ENCODE measurements at places on chromosomes 3 and 15.

DNA sequence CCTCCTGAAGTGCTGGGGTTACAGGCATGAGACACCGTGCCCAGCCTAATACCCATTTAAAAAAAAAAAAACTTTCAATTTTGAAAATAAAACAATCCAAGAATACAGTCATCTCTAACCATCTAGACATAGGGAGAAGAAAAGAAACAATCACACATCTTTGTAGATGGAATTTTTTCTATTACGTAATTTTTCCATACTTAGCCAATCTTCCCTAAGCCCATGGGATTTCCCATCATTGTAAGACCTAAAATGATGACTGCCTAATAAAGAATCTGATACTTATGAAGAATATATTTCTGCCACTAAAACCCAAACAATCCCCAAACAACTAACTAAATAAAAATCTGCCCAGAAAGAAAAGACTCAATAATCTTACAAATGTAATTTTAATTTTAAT is 88.7 kb downstream of the CBLB start:
- DNase-seq = no peak

GRCh38 chr3:37730825-37731224 is 130.9 kb upstream of the CTDSPL start:
- DNase-seq = no peak

- DNase-seq = no peak
These were observed 8.9 kb downstream of the OXNAD1 start for GRCh38 chr3:16273867-16274266.

DNA sequence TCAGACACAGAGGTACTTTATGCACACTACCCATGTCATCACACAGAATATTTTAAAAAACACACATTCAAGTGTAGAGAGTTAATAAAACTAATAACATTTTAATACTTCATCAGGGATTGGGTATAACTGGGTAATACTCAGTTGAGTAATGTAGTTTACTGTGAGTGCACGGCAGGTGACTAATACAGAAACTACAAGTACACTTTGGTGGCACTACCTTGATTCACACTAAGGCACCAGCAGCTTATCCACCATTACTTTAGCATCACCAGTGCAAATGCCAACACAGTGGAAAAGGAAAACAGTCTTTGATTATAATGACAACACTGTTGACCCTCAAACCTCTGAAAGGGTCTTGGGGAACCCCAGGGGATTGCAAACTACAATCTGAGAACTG is 33.6 kb downstream of the ZNF280D start:
- DNase-seq = peak; percentile 0

- no peak for DNase-seq
These were observed 5.8 kb upstream of the CXCR6 start for GRCh38 chr3:45937206-45938042.

- DNase-seq = no peak
These were observed 20.4 kb downstream of the BHLHE40 start for GRCh38 chr3:4999531-5000184.

DNA sequence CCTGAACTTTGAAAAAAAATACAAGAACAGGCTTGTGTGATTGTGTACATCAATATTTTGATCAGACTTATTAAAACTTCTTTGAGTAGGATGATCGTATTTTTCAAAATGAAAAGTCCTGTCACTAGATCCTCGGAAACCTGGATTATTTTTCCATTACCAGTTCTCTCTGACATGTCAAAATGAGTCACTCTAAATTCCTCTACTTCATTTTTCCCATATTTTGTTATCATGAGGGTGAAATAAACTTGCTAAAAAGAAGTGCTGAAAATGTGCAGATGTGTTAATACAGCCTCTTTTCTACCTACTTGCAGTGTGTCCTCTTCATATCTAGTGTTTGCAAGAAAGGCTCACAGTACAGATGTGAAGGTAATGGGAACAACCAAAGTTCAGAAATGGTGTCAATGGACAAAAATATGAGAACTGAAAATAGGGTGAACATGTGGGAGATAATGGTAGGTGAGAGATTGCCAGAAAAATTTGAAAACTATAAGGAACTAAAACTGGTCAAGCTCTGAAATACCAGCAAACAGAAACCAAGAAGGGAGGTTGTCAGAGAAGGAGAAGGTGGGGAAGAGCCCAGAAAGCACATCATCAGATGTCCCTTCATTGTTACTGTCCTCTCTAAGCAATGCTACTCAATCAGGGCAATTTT is 108.2 kb downstream of the EOMES start:
- no peak for DNase-seq

- no peak for DNase-seq
These were observed 63.8 kb downstream of the CHSY1 start for GRCh38 chr15:101187820-101188636.

GRCh38 chr3:25747033-25747432 is 36.2 kb downstream of the NGLY1 start:
- no peak for DNase-seq

- no peak for DNase-seq
These were observed 199.6 kb upstream of the GADL1 start for GRCh38 chr3:31094048-31094447.

DNA sequence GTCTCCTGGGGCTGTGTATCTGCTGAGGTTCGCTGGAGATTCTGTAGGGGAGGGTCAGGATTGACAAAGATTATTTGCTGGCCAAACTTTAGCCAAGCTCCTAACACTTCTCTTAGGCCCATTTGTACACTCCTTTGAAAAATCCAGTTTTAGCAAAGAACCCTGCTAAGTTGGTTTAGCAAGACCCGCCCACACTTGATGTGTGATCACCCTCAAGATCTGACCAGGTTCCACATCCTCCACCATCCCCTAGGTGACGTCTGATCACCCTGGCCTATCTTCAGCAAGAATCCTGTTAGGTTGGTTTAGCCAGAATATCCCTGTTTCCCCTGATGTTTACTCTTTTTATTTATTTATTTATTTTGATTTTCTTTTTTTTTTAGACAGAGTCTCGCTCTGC is 14.8 kb upstream of the SLC35G2 start:
- DNase-seq = no peak

DNA sequence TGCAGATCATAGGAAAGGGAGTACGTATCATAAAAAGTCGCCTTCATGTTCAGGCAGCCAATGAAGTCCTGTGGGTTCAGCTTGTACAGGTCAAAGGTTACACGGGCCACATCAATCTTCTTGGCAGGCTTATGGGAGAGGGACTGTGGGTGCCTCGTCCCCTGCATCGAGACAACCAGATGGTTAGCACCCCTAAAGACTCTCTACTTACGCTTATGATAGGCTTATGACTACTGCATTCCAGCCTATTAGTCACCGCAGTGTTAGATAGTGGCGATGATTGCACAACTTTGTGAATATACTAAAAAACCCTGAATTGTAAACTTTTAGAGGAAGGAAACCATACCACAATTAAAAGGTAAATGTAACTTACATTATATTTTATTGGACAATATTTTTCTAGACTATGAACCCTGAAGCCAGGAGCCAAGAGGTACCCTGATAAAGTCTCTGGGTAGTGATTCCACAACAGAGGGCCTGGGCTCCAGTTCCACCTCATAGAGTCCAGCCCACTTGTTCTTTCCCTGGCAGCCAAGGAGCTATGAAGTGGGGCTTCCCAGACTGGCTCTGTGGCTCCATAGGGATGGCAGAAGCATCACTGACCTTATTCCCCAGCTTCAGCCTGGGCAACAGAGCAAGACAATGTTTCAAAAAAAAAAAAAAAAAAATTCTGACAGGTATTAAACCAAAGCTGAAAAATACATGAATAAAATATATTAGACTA is 2.5 kb upstream of the FANCD2 start:
- DNase-seq = no peak

DNA sequence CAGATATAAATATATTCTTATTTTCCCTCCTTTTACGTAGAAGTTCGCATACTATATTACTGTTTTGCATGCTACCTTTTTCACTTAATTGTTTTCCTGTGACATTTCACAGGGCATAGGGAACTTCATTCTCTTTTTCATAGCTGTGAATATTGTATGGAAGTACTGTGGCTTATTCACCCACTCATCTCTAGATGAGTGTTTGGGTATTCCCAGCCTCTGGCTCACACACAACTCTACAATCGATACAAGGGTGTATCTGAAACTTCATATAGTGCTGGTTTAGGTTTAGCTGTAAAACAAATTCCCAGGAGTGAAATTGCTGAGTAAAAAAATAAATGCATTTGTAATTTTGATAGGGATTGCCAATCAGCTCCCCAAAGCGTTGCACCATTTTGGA is 55.3 kb upstream of the MAGI1 start:
- DNase-seq = no peak

GRCh38 chr3:16864610-16865313 is 20.0 kb upstream of the PLCL2 start:
- no peak for DNase-seq

- no peak for DNase-seq
These were observed 357.7 kb downstream of the OTOL1 start for GRCh38 chr3:161854232-161854771.

DNA sequence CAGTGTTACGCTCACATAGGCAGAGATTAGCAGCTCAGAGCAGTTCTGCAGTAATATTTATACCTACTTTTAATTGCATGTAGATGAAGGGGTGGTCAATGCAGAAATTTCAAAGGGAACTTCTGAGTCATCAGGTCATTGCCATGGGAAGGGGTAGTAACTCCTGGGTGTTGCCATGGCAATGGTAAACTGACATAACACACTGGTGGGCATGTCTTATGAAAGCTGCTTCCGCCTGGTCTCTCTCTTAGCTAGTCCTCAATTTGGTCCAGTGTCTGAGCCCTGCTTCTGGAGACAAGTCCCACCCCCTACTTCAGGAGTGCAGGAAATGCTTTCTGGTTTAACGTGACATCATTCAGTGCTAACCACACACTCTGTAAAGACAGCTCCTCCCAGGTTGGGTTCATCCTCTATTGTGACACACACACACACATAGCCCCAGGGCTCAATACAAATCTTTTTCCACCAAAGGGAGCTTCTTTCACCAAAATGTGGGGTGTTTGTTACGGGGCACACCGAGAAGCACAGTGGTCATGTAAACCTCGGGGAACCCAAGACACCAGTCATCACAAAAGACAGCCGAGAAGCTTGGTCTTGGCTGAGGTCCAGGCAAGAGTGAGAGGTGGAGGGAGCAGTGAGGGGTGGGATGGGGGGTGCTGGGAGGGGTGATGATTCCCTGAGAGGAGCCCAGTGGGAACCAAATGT is 74.5 kb downstream of the TLE3 start:
- peak; percentile 20 for DNase-seq

GRCh38 chr15:98530570-98530969 is 117.8 kb upstream of the IGF1R start:
- no peak for DNase-seq

DNA sequence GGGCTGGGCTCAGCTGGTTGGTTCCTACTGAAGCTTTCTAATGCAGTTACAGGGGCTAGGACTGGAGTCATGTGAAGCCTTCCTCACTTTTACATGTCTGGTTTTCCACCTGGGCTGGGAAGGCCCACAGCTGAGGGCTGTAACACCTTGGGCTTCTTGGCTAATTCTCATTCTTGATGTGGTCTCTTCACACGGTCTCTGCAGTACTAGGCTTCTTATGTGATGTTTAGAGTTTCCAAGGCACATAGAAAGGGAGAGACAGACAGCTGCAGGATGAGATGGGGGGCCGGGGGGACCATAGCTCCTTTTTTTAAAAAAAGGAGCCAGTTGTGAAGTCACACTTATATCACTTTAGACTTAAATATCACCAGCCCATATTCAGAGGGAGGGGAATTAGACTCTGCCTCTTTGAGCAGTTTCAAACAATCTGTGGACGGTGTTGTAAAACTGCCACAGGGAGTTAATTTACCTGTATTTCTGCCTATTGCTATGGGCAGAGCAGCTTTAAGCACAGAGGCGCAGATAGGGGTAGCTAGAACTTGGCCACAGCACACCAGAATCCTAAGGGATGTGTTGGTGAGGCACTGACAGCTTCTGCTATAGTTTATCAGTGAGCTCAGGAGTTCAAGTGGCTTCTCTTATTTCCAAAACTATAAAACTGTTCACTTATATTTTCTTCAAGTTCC is 46.7 kb downstream of the NKIRAS1 start:
- DNase-seq = no peak

- DNase-seq = no peak
These were observed 266.4 kb upstream of the HES1 start for GRCh38 chr3:193869221-193870201.

GRCh38 chr3:111943533-111943932 is 35.3 kb upstream of the ABHD10 start:
- no peak for DNase-seq

GRCh38 chr3:71132995-71133730 is 450.4 kb downstream of the FOXP1 start:
- no peak for DNase-seq

GRCh38 chr15:101085311-101085700 is 166.1 kb downstream of the LRRK1 start:
- DNase-seq = no peak

GRCh38 chr15:53454843-53455721 is 304.4 kb downstream of the WDR72 start:
- DNase-seq = no peak

- no peak for DNase-seq
These were observed 33.9 kb downstream of the PTPRG start for GRCh38 chr3:61595288-61595687.

- no peak for DNase-seq
These were observed 233.1 kb downstream of the ROBO1 start for GRCh38 chr3:79534727-79535126.

- DNase-seq = peak; percentile 34
These were observed 6.5 kb downstream of the CHD2 start for GRCh38 chr15:92906563-92907081.

GRCh38 chr3:114327665-114328064 is 33.8 kb downstream of the TIGIT start:
- DNase-seq = no peak

DNA sequence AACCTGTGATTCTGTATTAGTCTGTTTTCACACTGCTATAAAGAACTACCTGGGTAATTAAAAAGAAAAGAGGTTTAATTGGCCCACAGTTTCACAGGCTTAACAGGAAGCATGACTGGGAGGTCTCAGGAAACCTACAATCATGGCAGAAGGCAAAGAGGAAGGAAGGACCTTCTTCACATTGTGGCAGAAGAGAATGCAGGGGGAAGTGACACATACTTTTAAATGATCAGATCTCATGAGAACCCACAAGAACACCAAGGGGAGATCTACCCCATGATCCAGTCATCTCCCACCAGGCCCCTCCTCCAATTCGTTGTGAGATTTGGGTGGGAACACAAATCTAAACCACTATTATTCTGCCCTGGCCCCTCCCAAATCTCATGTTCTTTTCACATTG is 6.1 kb downstream of the ZKSCAN7 start:
- no peak for DNase-seq

DNA sequence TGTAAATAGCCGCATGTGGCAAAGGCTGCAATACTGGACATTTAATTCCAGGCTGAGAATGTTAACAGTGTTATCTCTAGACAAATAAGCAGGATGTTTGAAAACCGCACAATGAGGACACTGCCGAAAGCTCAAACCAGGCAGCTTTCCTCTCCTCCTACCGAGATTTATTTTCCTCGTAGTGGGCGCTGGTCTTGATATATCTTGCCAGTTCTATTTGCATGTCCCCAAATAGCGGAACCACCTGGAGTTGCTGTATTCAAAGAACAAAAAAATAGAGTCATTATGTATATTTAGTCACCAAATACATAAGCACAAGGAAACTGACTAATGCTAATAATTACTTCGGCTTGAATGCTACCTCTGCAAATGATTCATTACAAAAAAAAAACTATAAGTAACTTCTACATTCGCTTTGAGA is 46.5 kb downstream of the CYFIP1 start:
- DNase-seq = no peak

- no peak for DNase-seq
These were observed 17.9 kb downstream of the PXK start for GRCh38 chr3:58350627-58351013.

- no peak for DNase-seq
These were observed 51.9 kb downstream of the SV2B start for GRCh38 chr15:91151781-91152563.

- DNase-seq = no peak
These were observed 2.8 kb downstream of the EFHB start for GRCh38 chr3:19931180-19931692.

Data from stimulated activated CD4-positive, alpha-beta T cell treated with anti-CD3 and anti-CD28 coated beads, Interleukin-15, amount 100 ng/mL, for 48 hours (primary cell).